ENCODE measurements at places on chromosomes 7 and 10.
A peak's percentile ranks its signal among the peaks of the same experiment; 100 is the strongest.

GRCh38 chr10:13335881-13336280 lies 12.2 kb downstream of the SEPHS1 start:
- no peak for DNase-seq

DNA sequence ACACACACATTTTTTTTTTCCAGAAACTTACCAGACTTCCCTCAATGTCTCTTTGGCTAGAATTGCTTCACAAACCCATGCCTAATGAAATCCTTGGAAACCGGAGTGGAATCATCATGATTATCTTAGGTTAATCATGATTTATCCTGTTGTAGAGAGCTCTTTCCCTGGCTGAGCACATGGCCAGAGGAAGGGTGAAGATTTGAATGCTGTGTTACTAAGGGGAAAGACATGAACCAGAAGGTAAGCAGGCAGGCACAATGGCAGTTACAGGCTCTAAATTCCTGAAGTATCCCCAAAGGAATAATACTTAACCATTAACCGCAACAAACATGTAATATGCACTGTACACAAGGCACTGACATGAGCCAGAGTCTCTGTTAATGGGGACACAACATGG lies 4.1 kb upstream of the RNF148 start:
- no peak for DNase-seq

GRCh38 chr10:26439406-26440087 lies 1.4 kb downstream of the APBB1IP start:
- DNase-seq, result no peak

DNA sequence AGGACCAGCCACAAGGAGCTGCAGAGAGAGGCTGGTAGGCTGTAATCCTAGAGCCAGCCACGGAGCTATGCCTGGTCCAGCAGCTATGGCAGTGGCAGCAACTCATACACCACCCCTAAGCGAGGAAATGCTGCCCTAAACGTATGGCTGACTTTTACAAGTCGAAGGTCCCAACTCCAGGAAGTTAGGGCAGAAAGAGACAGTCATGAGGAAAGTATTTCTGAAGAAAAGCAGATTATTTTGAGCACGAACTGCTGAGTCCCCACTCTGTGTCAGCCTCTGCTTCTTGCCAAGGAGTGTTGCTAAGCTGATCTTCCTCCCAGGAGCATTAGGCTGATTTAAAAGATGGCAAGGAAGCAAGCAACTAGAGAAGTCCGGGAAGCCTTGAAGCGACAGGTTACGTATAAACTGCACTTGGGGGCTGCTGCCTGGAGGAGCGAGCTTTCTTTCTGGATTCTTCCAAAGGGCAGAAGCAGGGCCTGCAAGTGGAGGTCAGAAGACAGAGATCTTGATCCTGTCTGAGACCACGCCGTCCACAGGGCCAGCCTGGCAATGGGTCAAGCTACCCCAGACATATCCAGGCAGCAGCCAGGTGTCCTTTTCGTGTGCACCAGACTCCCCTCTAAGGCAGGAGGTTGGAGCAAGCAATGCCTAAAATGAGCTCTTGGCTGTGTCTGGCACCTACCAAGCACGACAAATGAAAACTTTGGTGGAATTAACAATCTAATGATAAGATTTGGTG lies 39.4 kb downstream of the PLXNA4 start:
- DNase-seq, result no peak

GRCh38 chr10:116155191-116155590 lies 117.8 kb downstream of the GFRA1 start:
- DNase-seq, result no peak

DNA sequence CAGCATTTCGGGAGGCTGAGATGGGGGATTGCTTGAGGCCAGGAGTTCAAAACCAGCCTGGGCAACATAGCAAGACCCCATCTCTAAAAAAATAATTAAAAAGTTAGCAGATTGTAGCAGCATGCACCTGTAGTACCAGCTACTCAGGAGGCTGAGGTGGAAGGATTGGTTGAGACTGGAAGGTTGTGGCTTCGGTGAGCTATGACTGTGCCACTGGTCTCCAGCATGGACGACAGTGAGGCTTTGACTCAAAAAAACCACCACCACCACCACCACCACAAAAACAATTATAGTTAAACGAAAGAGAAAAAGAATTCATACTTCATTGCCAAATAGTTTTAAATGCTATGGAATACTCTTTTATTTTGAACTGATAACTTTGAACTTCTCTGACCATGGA lies 63.4 kb downstream of the VTI1A start:
- DNase-seq, result no peak

GRCh38 chr10:132138596-132138995 lies 48.2 kb upstream of the DPYSL4 start:
- no peak for DNase-seq

DNA sequence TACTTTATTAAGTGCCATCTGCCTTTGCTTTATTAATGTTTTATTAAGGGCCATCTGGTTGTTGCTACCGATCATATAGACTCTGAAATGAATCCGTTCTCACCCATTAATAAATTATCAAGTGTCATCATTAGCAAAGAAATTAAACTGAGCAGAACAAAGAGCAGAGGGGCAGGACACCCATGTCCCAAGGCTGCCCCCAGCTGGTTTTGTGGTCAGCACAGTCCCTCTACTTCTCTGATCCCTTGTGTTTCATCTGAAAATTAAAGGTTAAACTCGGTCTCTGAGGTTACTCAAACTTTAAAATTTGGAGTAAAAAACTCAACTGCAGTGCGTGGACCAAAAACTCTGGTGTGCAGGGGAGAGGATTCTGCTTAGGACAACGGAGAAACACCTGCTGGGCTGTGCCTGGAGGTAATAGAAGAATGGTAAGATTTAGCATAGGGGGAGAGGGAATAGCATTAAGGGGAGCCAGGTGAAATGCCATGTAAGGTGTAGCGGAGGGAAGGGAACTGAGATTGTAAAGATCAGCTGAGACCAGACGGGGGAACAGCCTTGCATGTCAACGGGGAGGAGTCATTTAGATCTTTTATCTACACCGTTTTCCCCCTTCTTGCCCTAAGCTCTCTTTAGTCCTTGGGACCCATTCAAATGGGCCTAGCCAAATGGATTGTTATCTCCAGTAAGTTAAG lies 10.8 kb upstream of the GSDME start:
- no peak for DNase-seq

GRCh38 chr7:156032973-156033372 lies 220.7 kb upstream of the SHH start:
- DNase-seq, result no peak

GRCh38 chr10:45653454-45653853 lies 19.1 kb downstream of the ZFAND4 start:
- DNase-seq, result no peak

GRCh38 chr7:70830426-70830825 lies 301.5 kb upstream of the GALNT17 start:
- no peak for DNase-seq

GRCh38 chr10:35608328-35608672 lies 3.2 kb downstream of the GJD4 start:
- DNase-seq, result no peak

DNA sequence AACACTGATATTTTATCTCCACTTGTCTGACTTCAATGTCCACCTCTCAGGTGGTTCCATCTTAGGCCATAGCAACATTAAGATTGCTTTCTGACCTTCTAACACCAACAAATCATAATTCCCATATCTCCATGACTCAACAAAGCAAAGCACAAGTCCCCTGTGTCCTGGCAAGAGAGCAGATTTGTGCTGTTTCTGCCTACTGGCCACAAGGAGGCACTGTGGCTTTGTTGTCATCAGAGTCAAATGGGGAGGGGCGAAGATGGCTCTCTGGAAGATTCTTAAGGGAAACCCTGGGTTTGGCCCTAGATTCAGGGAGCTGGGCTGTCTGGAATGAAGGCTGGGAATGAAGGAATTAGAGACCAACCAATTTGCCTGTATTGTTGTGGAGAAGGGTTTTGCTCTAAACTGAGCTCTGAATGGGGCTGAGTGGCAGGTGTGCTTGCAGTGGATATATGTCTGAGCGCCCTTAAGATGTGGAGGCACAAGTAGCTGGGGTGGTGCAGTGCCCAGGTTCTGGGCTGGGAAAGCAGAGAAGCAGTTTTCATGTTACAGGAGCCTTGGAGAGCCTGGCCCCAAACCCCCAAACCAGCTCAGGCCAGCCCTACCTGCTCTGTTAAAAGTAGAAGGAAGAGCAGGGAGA lies 154.8 kb upstream of the PRSS58 start:
- peak; percentile 5 for DNase-seq

DNA sequence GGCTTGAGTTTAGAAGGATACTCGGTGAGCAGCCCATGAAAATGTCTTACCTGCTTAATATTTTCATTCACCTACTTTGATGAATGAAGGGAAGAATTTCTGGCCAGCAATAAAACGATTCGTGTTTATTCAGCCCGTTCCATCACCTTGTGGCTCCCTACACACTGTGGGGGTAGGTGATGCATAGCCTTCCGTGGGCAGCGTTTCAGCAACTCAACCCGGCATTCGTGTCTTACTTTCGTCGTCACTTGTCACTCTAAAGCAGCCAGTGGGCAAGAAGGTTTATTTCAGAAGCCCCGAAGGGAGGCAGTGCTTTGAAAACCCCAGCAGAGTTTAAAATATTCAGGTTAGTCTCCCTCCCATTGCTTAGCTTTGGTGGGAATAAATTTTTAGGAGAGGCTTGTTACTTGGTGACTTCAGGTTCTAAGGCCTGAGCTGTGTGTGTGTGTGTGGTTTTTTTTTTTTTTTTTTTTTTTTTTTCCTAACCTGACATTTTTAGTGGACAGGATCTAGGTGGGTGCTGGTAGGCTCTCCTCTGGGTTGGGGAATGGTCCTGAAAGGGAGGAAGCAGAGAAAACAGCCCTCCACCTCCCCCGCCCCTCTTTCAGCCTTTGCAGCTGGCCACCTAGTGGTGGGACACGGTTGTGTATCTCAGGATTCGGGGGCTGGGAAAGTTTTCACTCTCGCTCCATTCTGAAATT lies 1.8 kb downstream of the GRK5 start:
- DNase-seq, result peak; percentile 78
